ENCODE measurements at places on chromosomes 1 and 21. TPM values are rescaled to one million over a fixed set of nuclear protein-coding genes. Genes with fewer than 3 reads are reported as not detected.

- DNase-seq: no peak
- H3K27me3 ChIP-seq: no peaks in the 10 kb centered on the region
- H3K4me1 ChIP-seq: no peaks in the 10 kb centered on the region
- H3K4me3 ChIP-seq: no peak overlapping the region
- H3K27ac ChIP-seq: no peak overlapping the region
Observed at GRCh38 chr1:49226758-49227157, 450.1 kb upstream of the BEND5 start.

GRCh38 chr1:1091344-1092148 is 17.4 kb upstream of the RNF223 start:
- no peaks in the 10 kb centered on the region for H3K36me3 ChIP-seq
- H3K27ac ChIP-seq: no peak overlapping the region
- H3K27me3 ChIP-seq: no peaks in the 10 kb centered on the region

DNA sequence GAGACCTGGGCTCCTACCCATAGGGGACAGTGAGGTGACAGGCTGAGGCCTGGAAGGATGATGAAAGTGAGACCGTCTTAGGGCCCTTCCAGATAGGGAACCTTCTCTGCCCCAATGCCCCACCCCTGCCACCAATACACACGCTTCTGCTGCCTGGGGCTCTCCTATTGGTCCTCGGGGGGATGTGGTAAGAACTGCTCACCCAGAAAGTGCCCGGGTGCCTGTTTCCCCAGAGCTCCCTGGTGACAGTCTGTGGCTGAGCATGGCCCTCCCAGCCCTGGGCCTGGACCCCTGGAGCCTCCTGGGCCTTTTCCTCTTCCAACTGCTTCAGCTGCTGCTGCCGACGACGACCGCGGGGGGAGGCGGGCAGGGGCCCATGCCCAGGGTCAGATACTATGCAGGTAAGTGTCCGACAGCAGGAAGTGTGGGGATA is 948 bp downstream of the SEMA4A start:
- H3K4me1 ChIP-seq: no peaks in the 10 kb centered on the region
- DNase-seq: no peak
- H3K27me3 ChIP-seq: 0 out of 2 replicates have a peak, but pooled peaks cover 6% of the 10 kb centered on the region
- H3K4me3 ChIP-seq: no peak overlapping the region
- H3K36me3 ChIP-seq: no peaks in the 10 kb centered on the region

DNA sequence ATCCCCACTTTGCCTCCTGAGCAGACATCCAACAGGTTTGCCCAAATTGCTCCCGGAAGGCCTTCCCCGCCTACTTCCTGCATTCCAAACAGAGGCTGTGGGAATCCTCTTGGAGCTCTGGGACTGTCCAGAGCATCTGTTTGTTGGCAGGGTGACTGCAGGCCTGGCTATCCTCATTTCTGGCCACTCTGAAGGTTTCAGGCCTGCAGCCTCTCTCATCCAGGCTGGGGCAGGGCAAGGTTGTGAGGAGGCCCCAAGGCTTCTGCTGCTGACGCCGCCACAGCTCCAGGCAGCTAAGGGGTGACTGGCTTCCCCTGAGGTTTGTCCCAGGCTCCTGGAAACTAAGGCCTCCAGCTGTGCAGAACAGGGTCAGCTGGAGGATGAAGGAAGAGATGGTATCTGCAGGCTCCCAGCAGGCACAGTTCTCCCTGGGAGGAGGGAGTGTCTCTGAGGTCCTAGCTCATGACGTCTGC is 11.3 kb downstream of the CDK18 start:
- H3K27me3 ChIP-seq: no peaks in the 10 kb centered on the region
- peak overlapping the region; percentile 4 for H3K27ac ChIP-seq
- no peak overlapping the region for H3K4me3 ChIP-seq

- H3K27ac ChIP-seq: no peak overlapping the region
- no peaks in the 10 kb centered on the region for H3K27me3 ChIP-seq
- DNase-seq: no peak
- no peak overlapping the region for H3K4me3 ChIP-seq
Observed at GRCh38 chr1:245869847-245870246, 637.2 kb downstream of the SMYD3 start.

GRCh38 chr1:14513111-14513510 is 85.4 kb upstream of the KAZN start:
- no peak overlapping the region for H3K27ac ChIP-seq
- no peak overlapping the region for H3K4me3 ChIP-seq

The VWA5B1 gene
- not detected for total RNA-seq

The SPATA17 gene
- 2.5 TPM for total RNA-seq

The TPRG1L gene
- 25.6 TPM for total RNA-seq
